ENCODE measurements at places on chromosomes 2 and 18.

DNA sequence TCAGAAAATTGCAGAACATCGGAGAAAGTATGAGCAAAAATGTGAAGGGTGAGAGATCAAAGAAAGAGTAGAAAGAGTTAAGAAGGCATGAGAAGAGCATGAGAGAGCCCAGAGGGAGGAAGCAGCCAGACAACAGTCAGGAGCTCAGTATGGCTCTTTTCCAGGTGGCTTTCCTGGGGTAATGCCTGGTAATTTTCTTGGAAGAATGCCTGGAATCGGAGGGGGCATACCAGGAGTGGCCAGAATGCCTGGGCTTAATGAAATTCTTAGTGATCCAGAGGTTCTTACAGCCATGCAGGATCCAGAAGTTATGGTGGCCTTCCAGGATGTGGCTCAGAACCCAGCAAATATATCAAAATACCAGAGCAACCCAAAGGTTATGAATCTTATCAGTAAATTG is 271.8 kb upstream of the TFPI start:
- no peak for DNase-seq

DNA sequence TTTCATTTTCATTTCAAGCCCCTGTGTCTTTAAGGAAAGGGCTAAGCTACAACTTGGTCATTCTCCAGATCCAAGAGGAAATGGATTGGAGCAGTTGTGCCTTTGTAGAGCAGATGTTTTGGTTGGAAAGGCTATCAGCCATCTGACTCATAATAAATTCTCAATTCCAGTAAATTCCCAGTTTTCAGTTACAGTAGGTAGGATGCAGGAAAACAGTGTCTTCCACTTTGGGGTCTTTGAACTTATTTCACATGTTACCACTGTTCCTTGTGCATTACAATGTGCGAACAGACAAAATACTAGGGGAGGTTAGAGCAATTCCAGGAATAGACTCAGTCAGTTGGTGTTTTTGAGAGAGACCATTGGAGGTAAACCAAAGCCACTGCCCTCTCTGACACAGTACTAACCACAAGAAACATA is 211.9 kb downstream of the BABAM2 start:
- DNase-seq, result no peak

DNA sequence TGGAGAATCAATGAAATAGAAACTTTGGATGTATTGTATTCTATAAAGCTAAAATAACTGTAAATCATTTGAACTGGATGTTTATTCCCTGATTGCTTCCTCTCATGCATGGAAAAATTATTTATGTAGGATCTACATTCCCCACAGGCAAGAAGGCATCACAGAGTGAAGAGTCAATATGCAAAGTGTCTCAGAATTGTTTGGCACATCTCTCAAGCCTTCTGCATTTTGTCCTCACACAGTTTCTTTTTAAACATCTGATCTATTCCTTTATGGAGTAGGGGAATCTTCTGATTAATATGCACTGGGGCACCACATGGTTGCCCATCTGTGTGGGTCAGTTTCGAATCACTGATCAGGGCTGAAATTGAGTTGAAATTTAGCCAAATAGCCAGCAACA is 465.4 kb downstream of the ZNF804A start:
- no peak for DNase-seq

DNA sequence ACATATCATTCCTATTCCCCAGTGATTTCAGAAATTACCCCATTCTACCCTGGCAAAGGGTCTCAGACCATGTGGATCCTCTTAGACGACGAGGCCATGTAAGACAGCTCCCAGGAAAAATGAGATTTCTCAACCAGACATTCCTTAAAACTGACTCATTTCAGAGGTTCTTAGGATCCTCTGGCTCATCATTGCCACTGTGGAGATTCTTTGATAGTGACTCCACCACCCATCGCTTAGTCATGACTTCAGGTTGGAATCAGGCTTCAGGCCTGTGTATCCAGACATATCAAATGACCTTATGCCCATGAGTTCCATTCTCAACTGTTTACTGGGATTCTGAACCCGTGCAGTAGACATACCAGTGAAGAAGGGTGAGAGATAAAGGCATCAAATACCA is 245.6 kb upstream of the TCF4 start:
- DNase-seq, result no peak

All from CD14-positive monocyte (primary cell).